ENCODE measurements at places on chromosomes 12 and 14.
A peak's percentile ranks its signal among the peaks of the same experiment; 100 is the strongest.

DNA sequence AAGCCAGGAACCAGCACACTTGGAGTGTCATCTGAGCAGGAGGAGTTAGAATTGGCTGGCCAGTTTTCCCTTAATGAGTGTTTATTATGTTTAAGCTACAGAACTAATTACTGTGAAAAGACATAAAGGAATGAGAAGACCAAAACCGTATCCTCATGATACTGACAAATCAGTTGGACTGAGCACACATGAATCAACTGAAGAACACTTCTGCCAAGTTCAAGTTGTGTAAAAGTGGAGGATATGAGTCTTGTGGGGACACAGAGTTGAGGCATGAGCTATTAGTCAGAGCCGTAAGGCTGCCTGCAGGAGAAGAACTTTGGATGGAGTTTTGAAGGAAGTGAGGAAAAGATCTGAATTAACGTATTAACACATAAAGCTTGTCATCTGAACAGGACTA lies 43.1 kb downstream of the HMGA2 start:
- no peak overlapping the region for H3K27ac ChIP-seq
- no peaks in the 10 kb centered on the region for H3K36me3 ChIP-seq
- H3K4me1 ChIP-seq = no peaks in the 10 kb centered on the region
- peaks cover 7% of the 10 kb centered on the region for H3K27me3 ChIP-seq
- DNase-seq = no peak

DNA sequence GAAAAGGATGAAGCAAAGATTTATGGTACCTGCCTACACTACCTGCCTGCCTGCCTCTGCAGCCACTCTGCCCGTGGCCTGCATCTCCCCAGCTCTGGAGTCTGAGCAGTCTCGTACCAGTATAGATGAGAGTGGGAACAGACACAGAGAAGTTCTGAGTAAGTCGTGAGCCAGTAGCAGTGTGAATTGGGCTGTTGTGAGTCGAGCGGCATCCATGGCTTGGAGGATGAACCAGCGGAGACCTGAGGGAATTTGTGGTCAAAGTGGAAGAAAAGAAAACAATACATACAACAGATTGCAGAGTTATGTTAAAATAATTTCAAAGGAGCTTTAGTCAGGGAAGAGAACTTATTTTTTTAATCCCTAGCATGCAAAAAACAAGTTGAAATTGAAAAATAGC lies 25.3 kb downstream of the C2CD5 start:
- H3K4me3 ChIP-seq = no peak overlapping the region
- H3K27ac ChIP-seq = no peak overlapping the region
- no peaks in the 10 kb centered on the region for H3K4me1 ChIP-seq
- no peak for DNase-seq

GRCh38 chr12:11596141-11596540 lies 53.3 kb upstream of the ETV6 start:
- H3K4me1 ChIP-seq = peaks cover 4% of the 10 kb centered on the region
- H3K27ac ChIP-seq = no peak overlapping the region
- DNase-seq = no peak
- H3K27me3 ChIP-seq = peaks cover 3% of the 10 kb centered on the region
- H3K36me3 ChIP-seq = no peaks in the 10 kb centered on the region
- H3K4me3 ChIP-seq = no peak overlapping the region

DNA sequence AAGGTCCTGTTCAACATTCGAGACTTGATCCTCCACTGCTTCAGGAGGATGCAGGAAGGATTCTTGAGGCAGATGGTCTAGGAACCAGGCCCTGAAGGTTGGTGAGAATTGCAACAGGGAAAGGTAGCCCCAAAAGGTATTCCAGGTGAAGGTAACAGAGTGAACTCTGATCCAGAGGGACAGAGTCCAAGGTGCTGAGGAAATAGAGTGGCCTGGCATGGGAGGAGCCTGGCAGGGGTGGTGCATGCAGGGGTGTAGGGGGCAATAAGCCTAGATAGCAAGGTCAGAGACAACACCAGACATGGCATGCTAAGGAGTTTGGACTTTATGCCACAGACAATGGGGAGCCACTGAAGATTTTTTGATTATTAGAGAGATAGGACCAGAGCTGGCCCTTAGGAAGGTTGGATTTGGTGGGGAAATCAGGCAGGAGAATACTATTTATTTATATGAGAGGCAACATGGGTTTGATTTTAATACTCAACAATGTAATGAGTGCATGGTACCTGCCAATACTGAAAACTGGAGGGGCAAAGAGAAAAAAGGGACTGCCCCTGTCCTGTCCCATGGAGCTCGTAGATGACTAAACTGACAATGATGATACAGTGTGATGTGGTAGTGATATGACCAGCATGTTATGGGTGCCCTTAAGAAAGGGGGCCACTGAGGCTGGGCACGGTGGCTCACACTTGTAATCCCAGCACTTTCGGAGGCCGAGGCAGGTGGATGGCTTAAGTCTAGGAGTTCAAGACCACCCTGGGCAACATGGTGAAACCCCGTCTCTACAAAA lies 50.5 kb upstream of the TMED10 start:
- H3K27me3 ChIP-seq = no peaks in the 10 kb centered on the region
- H3K27ac ChIP-seq = no peak overlapping the region
- no peak overlapping the region for H3K4me3 ChIP-seq
- no peaks in the 10 kb centered on the region for H3K36me3 ChIP-seq

- peaks cover 8% of the 10 kb centered on the region for H3K4me1 ChIP-seq
- no peak overlapping the region for H3K4me3 ChIP-seq
Measured at GRCh38 chr14:39310051-39310450, 76.3 kb downstream of the MIA2 start.

DNA sequence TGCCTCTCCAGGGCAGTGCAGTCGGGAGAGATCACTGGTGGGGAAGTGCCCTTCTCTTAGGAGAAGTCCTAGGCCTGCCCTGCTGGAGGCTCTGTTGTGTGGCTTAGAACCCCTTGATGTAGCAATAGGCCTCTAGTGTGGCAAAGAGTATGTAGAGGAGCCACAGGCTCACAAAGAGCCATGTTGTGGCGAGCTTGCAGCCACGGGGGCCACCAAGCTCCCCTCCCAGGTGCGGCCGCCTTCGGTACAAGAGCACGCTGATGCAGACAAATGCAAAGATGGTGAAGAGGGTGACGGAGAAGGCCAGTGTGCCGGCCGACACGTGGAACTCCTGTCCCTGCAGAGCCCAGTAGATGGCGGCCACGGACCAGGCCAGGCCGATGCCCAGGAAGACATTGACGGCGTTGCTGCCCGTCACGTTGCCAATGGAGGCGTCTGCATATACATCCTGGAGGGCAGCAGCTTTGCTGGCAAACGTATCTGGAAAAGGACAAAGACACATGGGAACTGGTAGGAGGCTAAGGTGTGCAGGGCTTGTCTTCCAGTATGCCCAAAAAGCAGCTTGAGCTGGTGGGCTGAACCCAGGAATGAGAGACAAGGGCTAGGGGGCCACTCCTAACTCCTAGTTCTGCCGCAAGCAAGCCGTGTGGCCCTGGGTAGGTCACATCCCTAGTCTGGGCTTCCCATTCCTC lies 142.8 kb downstream of the SLC8A3 start:
- peak; percentile 27 for DNase-seq
- H3K36me3 ChIP-seq = no peaks in the 10 kb centered on the region
- H3K27ac ChIP-seq = no peak overlapping the region
- no peak overlapping the region for H3K4me3 ChIP-seq

GRCh38 chr12:54360717-54361456 lies 3.4 kb downstream of the GPR84 start:
- no peak overlapping the region for H3K4me3 ChIP-seq
- H3K4me1 ChIP-seq = peaks cover 25% of the 10 kb centered on the region
- no peaks in the 10 kb centered on the region for H3K36me3 ChIP-seq

GRCh38 chr14:55446127-55446736 lies 5.8 kb upstream of the TBPL2 start:
- no peak overlapping the region for H3K4me3 ChIP-seq
- H3K4me1 ChIP-seq = peaks cover 1% of the 10 kb centered on the region
- no peak overlapping the region for H3K27ac ChIP-seq
- peak; percentile 72 for DNase-seq

GRCh38 chr12:7154042-7154441 lies 23.9 kb downstream of the CLSTN3 start:
- H3K4me1 ChIP-seq = no peaks in the 10 kb centered on the region
- no peak overlapping the region for H3K4me3 ChIP-seq
- no peak overlapping the region for H3K27ac ChIP-seq
- peaks cover 12% of the 10 kb centered on the region for H3K36me3 ChIP-seq

- no peak overlapping the region for H3K4me3 ChIP-seq
- no peaks in the 10 kb centered on the region for H3K4me1 ChIP-seq
Measured at GRCh38 chr12:81296556-81297305, 218.9 kb downstream of the ACSS3 start.

GRCh38 chr14:106844608-106845285 lies 1318.4 kb downstream of the TMEM121 start:
- peak overlapping the region; percentile 86 for H3K4me3 ChIP-seq
- no peaks in the 10 kb centered on the region for H3K36me3 ChIP-seq
- H3K27ac ChIP-seq = peak overlapping the region; percentile 87
- peak; percentile 65 for DNase-seq
- H3K4me1 ChIP-seq = peaks cover 38% of the 10 kb centered on the region
- no peaks in the 10 kb centered on the region for H3K27me3 ChIP-seq

- H3K36me3 ChIP-seq = no peaks in the 10 kb centered on the region
- H3K27me3 ChIP-seq = no peaks in the 10 kb centered on the region
- H3K4me1 ChIP-seq = no peaks in the 10 kb centered on the region
- H3K4me3 ChIP-seq = no peak overlapping the region
- DNase-seq = no peak
- H3K27ac ChIP-seq = no peak overlapping the region
Measured at GRCh38 chr12:75058228-75058627, 151.4 kb downstream of the KCNC2 start.

- peaks cover 8% of the 10 kb centered on the region for H3K4me1 ChIP-seq
- H3K27me3 ChIP-seq = peaks cover 10% of the 10 kb centered on the region
- no peak overlapping the region for H3K27ac ChIP-seq
- no peak overlapping the region for H3K4me3 ChIP-seq
- DNase-seq = no peak
Measured at GRCh38 chr14:89908712-89909450, 45.6 kb downstream of the EFCAB11 start.

- H3K27ac ChIP-seq = no peak overlapping the region
- DNase-seq = no peak
- H3K4me1 ChIP-seq = no peaks in the 10 kb centered on the region
- no peak overlapping the region for H3K4me3 ChIP-seq
- no peaks in the 10 kb centered on the region for H3K27me3 ChIP-seq
Measured at GRCh38 chr14:80809663-80810062, 131.9 kb downstream of the CEP128 start.
